ENCODE measurements at places on chromosomes 4 and X. TPM values are rescaled to one million over a fixed set of nuclear protein-coding genes. Genes with fewer than 3 reads are reported as not detected.

DNA sequence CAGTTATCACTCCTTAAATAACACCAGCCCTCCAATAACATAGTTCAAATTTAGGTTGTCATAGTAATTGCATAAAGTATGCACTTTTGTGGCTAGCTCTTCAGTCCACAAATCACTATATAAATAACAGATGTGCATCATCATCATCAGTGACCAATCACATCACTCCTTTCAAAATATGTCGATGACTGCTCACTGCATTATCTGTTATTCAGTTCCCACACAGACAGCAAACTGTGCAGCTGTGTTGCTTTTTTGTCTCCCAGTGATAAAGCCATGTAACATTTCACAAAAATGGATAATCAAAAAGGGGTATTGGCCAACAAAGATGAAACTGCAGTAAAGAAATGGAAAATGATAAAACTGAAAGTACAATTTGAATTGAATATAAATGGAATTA lies 205.4 kb downstream of the DCLK2 start:
- no peak overlapping the region for H3K4me3 ChIP-seq
- H3K4me1 ChIP-seq: no peaks in the 10 kb centered on the region
- peaks cover 43% of the 10 kb centered on the region for H3K36me3 ChIP-seq
- no peaks in the 10 kb centered on the region for H3K27me3 ChIP-seq

PIR gene
- not detected for total RNA-seq

GRCh38 chrX:1108501-1109445 lies 103.7 kb downstream of the CRLF2 start:
- H3K4me1 ChIP-seq: no peaks in the 10 kb centered on the region
- H3K4me3 ChIP-seq: no peak overlapping the region
- DNase-seq: no peak
- H3K27me3 ChIP-seq: peaks cover 5% of the 10 kb centered on the region
- H3K27ac ChIP-seq: no peak overlapping the region

- no peaks in the 10 kb centered on the region for H3K4me1 ChIP-seq
- H3K36me3 ChIP-seq: no peaks in the 10 kb centered on the region
- H3K27me3 ChIP-seq: peaks cover 2% of the 10 kb centered on the region
- no peak overlapping the region for H3K4me3 ChIP-seq
- DNase-seq: peak; percentile 13
- no peak overlapping the region for H3K27ac ChIP-seq
Measured at GRCh38 chr4:74311696-74312313, 3.5 kb downstream of the EPGN start.

DNA sequence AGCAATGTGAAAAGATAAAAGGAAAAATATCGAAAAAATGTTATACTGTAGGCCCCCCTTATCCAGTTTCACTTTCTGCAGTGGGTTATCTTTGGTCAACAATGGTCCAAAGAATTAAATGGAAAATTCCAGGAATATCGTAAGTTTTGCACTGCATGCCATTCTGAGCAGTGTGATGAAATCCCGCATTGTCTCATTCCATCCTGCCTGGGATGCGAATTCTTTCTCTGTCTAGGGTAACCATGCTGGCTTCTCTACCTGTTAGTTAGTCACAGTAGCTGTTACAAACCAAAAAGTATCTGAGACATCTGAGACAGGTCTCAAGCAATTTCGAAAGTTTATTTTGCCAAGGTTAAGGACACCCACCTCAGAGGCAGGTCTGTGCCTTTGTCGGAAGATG lies 170.3 kb downstream of the COX18 start:
- no peaks in the 10 kb centered on the region for H3K4me1 ChIP-seq
- no peaks in the 10 kb centered on the region for H3K27me3 ChIP-seq
- no peak for DNase-seq
- no peak overlapping the region for H3K27ac ChIP-seq
- H3K4me3 ChIP-seq: no peak overlapping the region

DNA sequence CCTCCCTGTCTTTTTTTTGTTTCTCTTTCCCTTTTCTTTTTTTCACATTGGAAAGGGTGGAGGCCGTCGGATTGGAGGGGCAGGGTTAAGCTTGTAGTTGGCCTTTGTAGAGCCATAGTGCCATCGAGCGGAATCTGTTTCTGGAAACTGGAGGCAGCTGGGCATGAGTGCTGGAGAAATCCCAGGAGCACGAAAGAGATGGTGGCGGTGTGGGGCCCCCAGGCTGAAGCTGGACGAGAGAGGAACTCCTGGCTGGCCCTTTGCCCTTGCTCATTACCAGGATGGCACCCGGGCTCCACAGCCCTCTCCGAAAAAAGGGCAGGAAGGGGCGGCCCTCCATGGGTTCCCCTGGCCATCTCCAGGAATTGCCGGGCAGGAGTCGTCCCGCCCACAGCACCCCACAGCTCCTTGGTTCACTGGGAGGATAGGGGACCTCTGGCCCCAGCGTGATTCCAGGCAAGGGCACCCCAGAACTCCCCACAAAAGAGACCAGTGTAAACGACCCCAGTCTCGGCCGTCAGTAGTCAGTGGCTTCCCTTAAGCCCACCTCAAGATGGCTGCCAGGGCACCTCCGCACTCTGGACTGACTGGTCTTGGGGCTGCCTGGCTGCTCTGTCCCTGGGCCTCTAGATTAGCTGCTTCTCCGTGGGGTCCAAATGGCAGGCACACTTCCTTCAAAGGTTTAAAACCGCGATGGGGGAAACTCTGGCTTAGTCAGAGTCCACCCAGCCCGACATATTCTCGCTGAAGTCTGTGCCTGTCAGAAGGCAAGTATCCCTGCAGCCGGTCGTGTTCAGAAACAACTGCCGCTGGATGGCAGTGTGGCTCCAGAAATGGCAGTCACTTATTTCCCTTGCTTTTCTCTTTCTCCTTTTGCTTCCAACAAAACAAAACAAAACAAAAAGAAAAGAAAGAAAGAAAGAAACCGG lies 74.1 kb downstream of the NBDY start:
- H3K4me1 ChIP-seq: peaks cover 26% of the 10 kb centered on the region
- no peaks in the 10 kb centered on the region for H3K36me3 ChIP-seq
- H3K27ac ChIP-seq: no peak overlapping the region
- no peaks in the 10 kb centered on the region for H3K27me3 ChIP-seq
- peak; percentile 24 for DNase-seq

GRCh38 chr4:146699910-146700309 lies 61.2 kb downstream of the POU4F2 start:
- H3K36me3 ChIP-seq: no peaks in the 10 kb centered on the region
- no peaks in the 10 kb centered on the region for H3K4me1 ChIP-seq
- H3K27ac ChIP-seq: no peak overlapping the region
- DNase-seq: no peak

GRCh38 chr4:150680651-150681050 lies 98.7 kb downstream of the MAB21L2 start:
- peaks cover 16% of the 10 kb centered on the region for H3K36me3 ChIP-seq
- no peaks in the 10 kb centered on the region for H3K27me3 ChIP-seq
- no peak overlapping the region for H3K4me3 ChIP-seq
- H3K4me1 ChIP-seq: no peaks in the 10 kb centered on the region
- DNase-seq: no peak

C4orf51 gene
- not detected for total RNA-seq

SMPX gene
- total RNA-seq: not detected

ZNF280C gene
- 8.9 TPM for total RNA-seq

- no peak overlapping the region for H3K4me3 ChIP-seq
- peaks cover 62% of the 10 kb centered on the region for H3K4me1 ChIP-seq
- no peak for DNase-seq
- no peaks in the 10 kb centered on the region for H3K27me3 ChIP-seq
- H3K27ac ChIP-seq: peak overlapping the region; percentile 98
- H3K36me3 ChIP-seq: no peaks in the 10 kb centered on the region
Measured at GRCh38 chrX:107677909-107678308, 49.6 kb downstream of the PRPS1 start.

GRCh38 chr4:13821522-13821921 lies 194.0 kb upstream of the BOD1L1 start:
- DNase-seq: no peak
- H3K4me3 ChIP-seq: no peak overlapping the region
- H3K4me1 ChIP-seq: no peaks in the 10 kb centered on the region
- H3K36me3 ChIP-seq: no peaks in the 10 kb centered on the region
- no peak overlapping the region for H3K27ac ChIP-seq

DNA sequence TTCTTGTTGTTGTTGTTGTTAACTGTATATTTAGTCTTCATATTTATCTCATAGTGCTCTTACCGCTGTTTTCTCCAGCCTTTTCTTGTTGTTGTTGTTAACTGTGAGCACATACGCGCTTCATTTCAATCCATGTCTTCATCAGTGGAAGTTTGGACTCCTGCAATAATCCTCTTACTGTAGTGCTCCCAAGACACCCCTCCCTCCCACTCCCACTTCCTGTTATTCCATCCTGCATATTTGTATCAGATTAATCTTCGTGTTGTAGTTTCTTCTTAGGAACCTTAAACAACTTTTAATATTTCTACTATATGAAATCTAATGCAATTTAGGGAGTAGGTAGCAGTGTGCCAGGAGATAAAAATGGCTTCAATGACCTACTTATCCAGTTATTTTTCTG lies 674.8 kb downstream of the RAPGEF2 start:
- H3K4me1 ChIP-seq: no peaks in the 10 kb centered on the region
- H3K27me3 ChIP-seq: no peaks in the 10 kb centered on the region
- H3K27ac ChIP-seq: no peak overlapping the region
- no peak for DNase-seq

DNA sequence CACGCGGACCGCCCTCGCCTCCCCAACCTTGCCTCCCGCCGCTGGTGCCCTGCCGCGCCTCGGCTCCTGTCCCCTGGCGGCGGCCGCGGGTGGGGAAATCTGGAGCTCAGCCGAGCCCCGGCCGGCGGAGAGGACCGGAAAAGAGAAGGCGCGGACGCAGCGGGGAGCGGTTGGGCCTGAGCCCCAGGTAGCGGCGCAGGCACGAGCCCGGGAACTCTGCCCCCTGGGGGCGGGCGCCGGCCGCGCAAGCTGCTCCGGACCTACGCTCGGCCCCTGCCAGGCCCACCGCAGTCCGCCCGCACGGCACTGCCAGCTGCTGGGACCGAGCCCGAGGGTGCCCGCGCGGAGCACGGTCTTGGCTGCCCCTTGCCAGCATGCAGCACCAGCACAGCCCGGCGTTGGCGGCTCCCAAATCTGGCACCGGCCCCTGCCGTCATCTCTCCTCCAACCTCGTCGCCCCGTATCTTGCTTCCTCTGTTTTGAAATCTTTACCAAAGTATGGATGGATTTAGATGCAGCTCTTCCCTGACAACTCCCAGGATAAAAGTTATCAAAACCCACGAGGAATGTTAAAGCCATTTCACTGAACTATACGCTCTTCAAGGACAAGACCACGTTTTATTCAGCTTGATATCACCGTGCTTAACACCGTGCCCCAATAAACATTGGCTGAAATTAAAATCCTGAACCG lies at the start of gene PRSS12:
Gene PRSS12 (minus strand): TSS at position 161 of the 691 bp plus-strand sequence. CDS start 283 bp downstream, outside the sequence.
- peaks cover 31% of the 10 kb centered on the region for H3K27me3 ChIP-seq
- no peak within 1 kb of the TSS for H3K27ac ChIP-seq
- peaks cover 7% of the 10 kb centered on the region for H3K4me1 ChIP-seq
- H3K4me3 ChIP-seq: no peak within 1 kb of the TSS
- no peaks in the 10 kb centered on the region for H3K36me3 ChIP-seq

DNA sequence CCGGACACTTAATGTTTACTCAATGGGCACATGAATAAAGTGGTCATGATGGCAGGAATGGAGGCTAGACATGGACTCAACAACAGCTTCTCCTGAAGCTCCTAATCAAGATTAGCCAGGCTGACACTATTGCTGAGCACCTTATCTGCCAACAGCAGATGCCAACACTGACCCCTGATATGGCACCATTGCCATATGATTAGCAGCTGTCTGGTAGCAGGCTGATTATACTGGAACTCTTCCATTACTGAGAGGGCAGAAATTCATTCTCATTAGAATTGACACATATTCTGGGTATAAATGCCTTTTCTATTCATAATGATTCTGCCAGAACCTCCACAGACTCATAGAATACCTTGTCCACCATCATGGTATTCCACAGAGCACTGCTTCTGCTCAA lies 18.4 kb upstream of the AFF1 start:
- no peak for DNase-seq
- no peaks in the 10 kb centered on the region for H3K36me3 ChIP-seq
- no peaks in the 10 kb centered on the region for H3K27me3 ChIP-seq
- no peak overlapping the region for H3K4me3 ChIP-seq

DNA sequence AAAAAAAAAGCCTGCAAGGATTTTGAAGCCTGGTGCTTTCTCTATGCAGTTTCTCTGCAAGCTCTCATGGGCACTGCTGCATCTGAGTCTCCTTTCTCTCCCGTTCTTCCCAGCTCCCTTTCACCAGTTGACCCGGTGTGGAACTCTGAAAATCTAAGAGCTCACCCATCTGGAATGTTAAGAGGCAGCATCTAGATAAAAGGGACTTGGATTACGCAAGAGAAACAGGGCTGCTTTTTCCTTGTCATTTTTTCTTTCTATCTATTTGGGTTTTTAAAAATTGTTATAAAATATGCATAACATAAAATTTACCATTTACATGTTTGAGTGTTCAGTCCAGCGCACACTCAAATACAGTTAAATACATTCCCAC lies 95.2 kb upstream of the RPS6KA3 start:
- no peak overlapping the region for H3K4me3 ChIP-seq
- H3K27ac ChIP-seq: no peak overlapping the region
- H3K36me3 ChIP-seq: no peaks in the 10 kb centered on the region
- no peaks in the 10 kb centered on the region for H3K27me3 ChIP-seq

GRCh38 chrX:47743504-47743903 lies 84.5 kb upstream of the UXT start:
- H3K27ac ChIP-seq: no peak overlapping the region
- no peaks in the 10 kb centered on the region for H3K4me1 ChIP-seq
- no peaks in the 10 kb centered on the region for H3K36me3 ChIP-seq

GRCh38 chr4:56139241-56139827 lies 190.6 kb downstream of the CEP135 start:
- no peak overlapping the region for H3K4me3 ChIP-seq
- H3K36me3 ChIP-seq: no peaks in the 10 kb centered on the region
- no peaks in the 10 kb centered on the region for H3K4me1 ChIP-seq
- DNase-seq: no peak
- H3K27ac ChIP-seq: no peak overlapping the region
- no peaks in the 10 kb centered on the region for H3K27me3 ChIP-seq

HPF1 gene
- 12.7 TPM for total RNA-seq

- H3K4me3 ChIP-seq: no peak overlapping the region
- no peak overlapping the region for H3K27ac ChIP-seq
- DNase-seq: no peak
- no peaks in the 10 kb centered on the region for H3K27me3 ChIP-seq
- H3K4me1 ChIP-seq: no peaks in the 10 kb centered on the region
Measured at GRCh38 chr4:177879851-177880250, 437.6 kb upstream of the AGA start.

Data from CD4-positive, CD25-positive, alpha-beta regulatory T cell (primary cell).